ENCODE measurements at places on chromosomes 4 and X. TPM values are rescaled to one million over a fixed set of nuclear protein-coding genes. Genes with fewer than 3 reads are reported as not detected.

The F8A3 gene
- 0.50 TPM for total RNA-seq

DNA sequence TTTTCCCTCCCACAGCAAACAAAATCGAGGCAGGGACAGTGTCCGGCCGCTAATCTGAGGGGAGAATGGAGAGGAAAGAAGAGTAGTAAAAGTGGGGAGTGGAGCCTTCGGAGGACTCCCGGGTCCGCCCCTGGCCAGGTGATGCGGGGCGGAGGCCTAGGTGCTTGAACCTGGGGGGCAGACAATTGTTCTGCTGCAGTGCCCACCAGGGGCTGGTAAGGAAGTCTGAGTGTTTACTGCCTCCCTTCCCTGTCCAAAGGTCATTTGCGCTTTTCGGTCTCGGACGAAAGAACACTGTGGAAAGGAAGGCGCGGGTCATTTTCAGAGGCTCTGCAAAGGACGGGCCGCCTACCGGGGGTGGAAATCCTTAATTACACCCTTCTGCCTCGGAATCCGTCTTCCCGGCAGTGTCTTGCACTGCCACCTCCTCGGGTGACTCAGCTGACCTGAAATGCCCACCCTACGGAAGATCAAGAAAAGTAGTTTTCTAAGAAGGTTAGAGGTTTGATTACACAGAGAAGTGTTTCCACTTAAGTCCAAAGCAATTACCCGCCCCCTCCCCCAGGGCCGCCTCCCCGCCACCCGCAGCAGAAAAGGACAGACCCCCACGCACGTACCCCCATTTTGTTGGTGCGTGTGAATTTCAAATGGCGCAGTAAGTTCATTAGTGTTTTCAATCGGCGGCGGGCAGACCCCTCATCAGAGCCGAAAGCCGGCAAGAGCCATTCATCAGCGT, 99.9 kb upstream of the TENM3 start:
- H3K36me3 ChIP-seq: no peaks in the 10 kb centered on the region
- H3K4me1 ChIP-seq: peaks cover 21% of the 10 kb centered on the region
- peaks cover 66% of the 10 kb centered on the region for H3K27me3 ChIP-seq
- DNase-seq: no peak
- H3K4me3 ChIP-seq: peak overlapping the region; percentile 41
- no peak overlapping the region for H3K27ac ChIP-seq

DNA sequence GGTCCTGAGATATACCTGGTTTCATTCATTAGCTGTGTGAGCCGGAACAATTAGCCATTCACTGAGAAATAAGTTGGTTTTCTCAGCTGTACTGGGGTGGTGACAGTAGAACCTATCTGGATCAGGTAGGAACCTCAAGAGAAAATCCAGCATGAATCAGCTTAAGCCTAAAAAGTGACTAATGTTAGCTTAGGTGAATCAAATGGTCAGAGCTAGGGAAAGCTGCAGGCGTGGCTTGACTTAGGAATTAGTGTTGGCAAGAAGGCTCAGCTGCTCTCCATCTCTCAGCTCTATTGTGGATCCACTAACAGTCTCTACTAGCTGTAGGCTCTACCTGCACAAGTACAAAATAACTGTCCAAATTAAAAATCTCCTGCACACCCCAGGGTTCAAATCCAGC, 1025.5 kb downstream of the RAB28 start:
- H3K4me3 ChIP-seq: no peak overlapping the region
- no peaks in the 10 kb centered on the region for H3K4me1 ChIP-seq
- H3K27me3 ChIP-seq: no peaks in the 10 kb centered on the region
- no peaks in the 10 kb centered on the region for H3K36me3 ChIP-seq

GRCh38 chrX:11407331-11408108, 114.3 kb downstream of the AMELX start:
- no peak overlapping the region for H3K4me3 ChIP-seq
- no peak for DNase-seq
- H3K36me3 ChIP-seq: no peaks in the 10 kb centered on the region
- H3K27me3 ChIP-seq: no peaks in the 10 kb centered on the region
- no peaks in the 10 kb centered on the region for H3K4me1 ChIP-seq

GRCh38 chr4:108058685-108059440, 69.2 kb downstream of the HADH start:
- peaks cover 2% of the 10 kb centered on the region for H3K4me1 ChIP-seq
- no peak for DNase-seq
- no peak overlapping the region for H3K4me3 ChIP-seq
- no peak overlapping the region for H3K27ac ChIP-seq

DNA sequence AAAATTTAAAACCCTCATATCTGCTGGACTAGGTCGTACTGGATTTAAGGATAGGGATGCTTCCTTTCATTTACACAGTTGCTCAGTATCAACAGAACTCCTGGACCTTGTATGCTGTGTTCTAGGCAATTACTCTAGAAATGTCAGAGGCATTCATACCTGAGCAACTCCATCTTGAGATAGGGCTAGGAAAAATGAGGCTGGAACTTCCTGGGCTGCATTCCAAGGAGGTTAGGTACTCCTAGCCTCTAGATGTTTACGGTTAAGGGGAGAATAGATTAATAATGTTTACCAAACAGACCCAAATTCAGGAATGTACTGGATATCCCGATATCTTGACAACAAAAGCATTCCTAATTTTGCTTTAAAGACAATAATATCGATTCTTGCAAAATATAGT, 84.7 kb upstream of the NLGN4X start:
- no peaks in the 10 kb centered on the region for H3K27me3 ChIP-seq
- no peaks in the 10 kb centered on the region for H3K36me3 ChIP-seq
- no peak for DNase-seq
- H3K4me1 ChIP-seq: no peaks in the 10 kb centered on the region

GRCh38 chrX:46819136-46819535, 17.7 kb upstream of the RP2 start:
- peaks cover 3% of the 10 kb centered on the region for H3K27me3 ChIP-seq
- H3K27ac ChIP-seq: no peak overlapping the region
- H3K36me3 ChIP-seq: no peaks in the 10 kb centered on the region
- H3K4me3 ChIP-seq: no peak overlapping the region
- H3K4me1 ChIP-seq: no peaks in the 10 kb centered on the region
- no peak for DNase-seq

The TCEAL7 gene
- not detected for total RNA-seq

- H3K27ac ChIP-seq: peak overlapping the region; percentile 66
- H3K36me3 ChIP-seq: no peaks in the 10 kb centered on the region
- DNase-seq: no peak
- peaks cover 62% of the 10 kb centered on the region for H3K4me1 ChIP-seq
Observed at GRCh38 chr4:184313702-184314659, 96.3 kb upstream of the ENPP6 start.

DNA sequence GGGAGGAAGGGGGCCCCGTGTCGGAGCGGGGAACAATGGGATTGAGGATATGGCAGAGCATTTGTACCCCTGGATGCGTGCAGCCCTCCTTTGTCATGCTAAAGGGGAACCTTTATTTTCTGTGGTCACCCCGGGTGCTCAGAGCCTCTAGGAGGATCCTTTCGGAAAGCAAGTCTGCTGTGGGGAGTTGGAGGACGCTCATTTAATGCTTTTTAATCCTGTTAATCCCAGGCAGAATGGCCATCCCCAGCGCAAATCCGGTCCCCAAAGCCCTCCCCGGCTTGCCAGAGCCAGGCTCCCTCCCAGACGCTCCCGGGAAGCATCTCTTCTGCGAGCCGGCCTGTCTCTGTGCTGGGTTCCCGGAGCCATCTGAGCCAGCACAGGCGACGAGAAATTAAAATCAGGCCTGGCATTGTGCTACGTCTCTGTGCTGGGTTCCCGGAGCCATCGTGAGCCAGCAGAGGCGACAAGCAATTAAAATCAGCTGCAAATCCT, 113.2 kb upstream of the PPP2R3B start:
- peaks cover 6% of the 10 kb centered on the region for H3K36me3 ChIP-seq
- H3K4me1 ChIP-seq: no peaks in the 10 kb centered on the region
- H3K27ac ChIP-seq: no peak overlapping the region
- no peak overlapping the region for H3K4me3 ChIP-seq

DNA sequence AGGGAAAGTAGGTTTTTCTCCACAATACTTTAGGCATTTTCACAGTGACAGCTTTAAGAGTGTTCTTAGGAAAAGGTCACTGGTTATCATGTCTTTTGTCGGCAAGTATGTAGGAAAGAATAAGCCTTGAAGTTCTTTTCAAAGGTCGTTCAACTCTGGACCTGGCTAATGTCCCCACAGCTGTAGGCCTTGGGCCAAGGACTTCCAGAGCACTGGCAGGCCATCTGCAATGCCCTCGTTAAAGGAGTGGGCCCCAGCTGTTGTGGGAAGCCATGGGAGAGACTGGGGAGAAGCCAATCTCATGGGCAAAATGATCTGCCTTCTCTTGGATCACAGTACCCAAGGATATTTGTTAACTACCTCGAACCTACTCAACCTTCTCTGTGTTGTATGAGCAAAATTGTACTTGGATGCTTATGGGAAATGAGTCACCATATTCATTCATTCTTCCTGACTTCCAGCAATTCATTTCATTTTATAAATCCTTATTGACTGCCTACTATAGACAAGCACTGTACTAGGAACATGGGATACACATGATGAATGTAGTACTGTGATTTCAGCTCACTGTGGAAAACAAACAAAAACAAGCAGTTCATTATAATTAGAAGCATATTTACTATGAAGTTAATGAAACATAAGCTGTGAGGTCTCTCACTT, 141.1 kb upstream of the KIT start:
- H3K27me3 ChIP-seq: no peaks in the 10 kb centered on the region
- DNase-seq: no peak
- H3K4me1 ChIP-seq: no peaks in the 10 kb centered on the region
- H3K4me3 ChIP-seq: no peak overlapping the region
- H3K27ac ChIP-seq: no peak overlapping the region

Measured in activated CD4-positive, alpha-beta memory T cell treated with anti-CD3 and anti-CD28 coated beads, Interleukin-2, amount 10 ng/mL, durations not matched to agents 7 days and 5 days (primary cell).